ENCODE measurements at places on chromosomes 4 and X.
A peak's percentile ranks its signal among the peaks of the same experiment; 100 is the strongest.

DNA sequence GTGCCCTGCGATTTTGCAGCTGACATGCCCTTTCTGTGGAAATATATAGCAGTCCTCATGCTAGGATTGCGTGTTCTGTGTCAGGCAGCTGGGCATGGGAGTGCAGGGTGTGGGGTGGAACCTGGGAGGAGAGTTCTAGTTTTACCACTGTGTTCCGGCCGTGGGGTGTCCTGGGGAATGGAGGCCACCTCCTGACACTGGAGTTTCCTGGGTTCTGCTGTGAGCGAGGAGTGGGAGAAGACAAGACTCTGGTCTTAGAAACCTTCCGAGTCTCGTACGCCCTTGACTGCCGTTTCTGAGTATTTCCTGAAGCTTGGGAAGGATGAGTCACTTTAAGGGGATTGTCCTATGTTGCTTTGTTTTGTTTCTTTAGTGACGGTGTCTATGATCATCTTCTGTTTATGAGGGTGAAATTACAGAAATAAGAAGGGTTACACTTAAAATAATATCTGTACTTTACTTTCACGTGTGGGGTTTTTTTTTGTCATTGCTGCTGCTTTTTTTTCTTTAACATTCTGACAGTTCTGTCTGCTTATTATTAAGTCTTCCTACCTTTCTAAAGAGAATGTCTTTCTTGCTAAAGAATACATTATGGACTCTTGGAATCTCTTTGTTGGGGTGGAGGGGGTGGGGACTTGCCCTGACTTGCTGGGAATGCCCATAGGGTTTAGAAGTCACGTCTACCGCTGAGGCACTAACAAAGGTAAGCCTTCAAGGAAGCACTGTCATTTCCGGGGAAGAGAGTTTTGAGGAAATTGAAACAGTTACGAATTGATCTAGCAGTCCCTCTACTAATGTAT is 19.1 kb downstream of the CD99 start:
- no peak for DNase-seq

DNA sequence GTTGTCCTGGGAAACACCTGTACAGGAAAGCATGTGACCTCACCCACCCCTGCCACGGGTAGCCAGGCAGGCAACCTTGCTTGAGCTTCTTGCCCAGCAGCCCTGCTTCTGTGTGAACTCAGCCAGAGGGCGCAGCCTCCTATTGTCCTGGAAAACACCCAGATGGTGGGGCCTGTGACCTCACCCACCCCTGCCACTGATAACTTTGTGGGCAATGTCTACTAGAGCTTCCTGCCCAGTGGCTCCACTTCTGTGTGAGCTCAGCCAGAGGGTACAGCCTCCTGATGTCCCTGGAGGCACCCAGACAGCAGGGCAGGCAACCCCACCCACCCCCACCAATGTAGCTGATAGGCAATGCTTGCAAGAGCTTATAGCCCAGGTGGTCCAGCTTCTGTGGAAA is 146.3 kb downstream of the DTHD1 start:
- no peak for DNase-seq

DNA sequence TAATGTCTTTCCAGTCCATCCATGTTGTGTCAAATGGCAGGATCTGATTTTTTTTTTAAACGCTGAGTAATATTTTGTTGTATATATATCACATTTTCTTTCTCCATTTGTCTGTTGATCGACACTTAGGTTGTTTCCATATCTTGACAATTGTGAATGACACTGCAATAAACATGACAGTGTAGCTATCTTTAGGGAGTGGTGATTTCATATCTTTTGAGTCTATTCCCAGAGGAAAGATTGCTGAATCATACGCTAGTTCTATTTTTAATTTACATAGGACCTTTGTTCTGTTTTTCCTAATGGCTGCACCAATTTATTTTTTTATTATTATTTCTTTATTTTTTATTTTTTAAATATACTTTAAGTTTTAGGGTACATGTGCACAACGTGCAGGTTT is 470.7 kb downstream of the CCSER1 start:
- DNase-seq: no peak

DNA sequence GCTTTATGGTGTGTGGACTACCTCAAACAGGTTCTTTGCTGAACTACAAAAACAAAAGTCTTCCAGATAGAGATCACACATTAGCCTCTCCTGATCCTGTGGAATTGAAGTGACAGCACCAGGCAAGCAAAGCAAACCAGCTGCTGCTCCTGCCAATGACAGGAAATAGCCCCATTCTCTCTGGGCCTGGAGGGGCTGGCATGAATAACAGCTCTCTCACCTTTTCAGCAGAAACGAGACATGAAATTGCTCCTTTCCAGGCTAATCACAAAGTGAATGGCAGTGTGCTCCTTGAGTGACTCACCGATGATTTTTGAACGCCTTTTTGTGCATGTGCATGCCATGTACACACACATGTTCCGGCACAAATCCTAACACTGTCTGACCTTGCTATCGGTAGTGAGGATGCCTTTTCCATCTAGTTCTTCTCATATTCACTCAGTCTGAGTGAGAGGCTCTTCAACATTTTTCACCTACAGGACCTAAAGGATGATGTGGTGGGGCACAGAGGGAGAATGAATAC is 24.4 kb downstream of the MFAP3L start:
- DNase-seq: no peak

- DNase-seq: peak; percentile 39
Measured at GRCh38 chr4:157713342-157713741, 459.5 kb downstream of the GASK1B start.
